Stimulated activated CD4-positive, alpha-beta T cell treated with anti-CD3 and anti-CD28 coated beads, Interleukin-1b, Interleukin-23, amount 100 ng/mL, for 4 hours (primary cell): ENCODE measurements at places on chromosomes 5 and 9.

GRCh38 chr5:134510970-134511795 is 14.3 kb upstream of the JADE2 start:
- peak; percentile 49 for DNase-seq

GRCh38 chr9:123049589-123050222 is 16.2 kb downstream of the GPR21 start:
- DNase-seq, result no peak

GRCh38 chr9:134980516-134980915 is 62.8 kb upstream of the FCN1 start:
- no peak for DNase-seq

DNA sequence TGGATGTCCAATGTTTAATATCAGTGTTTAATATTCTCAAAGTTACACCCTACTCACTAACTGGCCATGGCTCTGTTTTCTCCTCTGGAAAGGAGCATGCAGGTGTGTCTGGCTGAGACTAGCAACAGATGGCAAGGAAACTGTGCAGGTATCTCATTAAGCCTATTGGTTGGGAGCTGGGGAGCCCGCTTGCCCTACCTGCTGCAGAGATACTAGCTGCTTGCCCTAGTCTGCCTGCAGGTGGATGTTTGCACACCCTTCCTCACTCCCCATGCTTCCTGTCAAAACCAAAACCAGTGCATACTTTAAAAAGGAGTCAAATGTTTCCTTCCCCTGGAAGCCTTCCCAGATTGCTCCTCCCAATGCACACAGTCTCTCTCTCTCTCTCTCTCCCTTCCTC is 228.3 kb upstream of the RASEF start:
- no peak for DNase-seq

DNA sequence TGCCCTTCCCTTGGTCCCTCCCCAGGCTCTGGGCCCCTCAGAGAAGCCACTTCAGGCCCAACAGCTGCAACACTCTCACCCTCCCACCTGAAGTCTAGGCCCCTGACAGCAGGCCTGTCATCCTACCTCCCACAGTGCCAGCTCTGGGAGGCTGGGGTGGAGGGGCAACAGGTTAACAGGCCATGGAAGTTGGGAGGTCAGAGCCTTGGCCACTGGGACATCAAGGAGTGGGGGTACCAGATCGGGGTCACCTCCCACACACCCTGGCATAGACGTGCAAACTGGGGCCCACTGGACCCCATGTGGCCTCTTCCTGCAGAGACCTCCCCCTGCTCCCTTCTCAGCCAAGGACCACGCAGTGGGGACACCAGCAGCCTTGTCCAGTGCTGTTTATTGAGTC is 2.8 kb downstream of the SSNA1 start:
- DNase-seq, result no peak

- DNase-seq, result no peak
These were observed 159.5 kb upstream of the GRAMD2B start for GRCh38 chr5:126263591-126264184.

DNA sequence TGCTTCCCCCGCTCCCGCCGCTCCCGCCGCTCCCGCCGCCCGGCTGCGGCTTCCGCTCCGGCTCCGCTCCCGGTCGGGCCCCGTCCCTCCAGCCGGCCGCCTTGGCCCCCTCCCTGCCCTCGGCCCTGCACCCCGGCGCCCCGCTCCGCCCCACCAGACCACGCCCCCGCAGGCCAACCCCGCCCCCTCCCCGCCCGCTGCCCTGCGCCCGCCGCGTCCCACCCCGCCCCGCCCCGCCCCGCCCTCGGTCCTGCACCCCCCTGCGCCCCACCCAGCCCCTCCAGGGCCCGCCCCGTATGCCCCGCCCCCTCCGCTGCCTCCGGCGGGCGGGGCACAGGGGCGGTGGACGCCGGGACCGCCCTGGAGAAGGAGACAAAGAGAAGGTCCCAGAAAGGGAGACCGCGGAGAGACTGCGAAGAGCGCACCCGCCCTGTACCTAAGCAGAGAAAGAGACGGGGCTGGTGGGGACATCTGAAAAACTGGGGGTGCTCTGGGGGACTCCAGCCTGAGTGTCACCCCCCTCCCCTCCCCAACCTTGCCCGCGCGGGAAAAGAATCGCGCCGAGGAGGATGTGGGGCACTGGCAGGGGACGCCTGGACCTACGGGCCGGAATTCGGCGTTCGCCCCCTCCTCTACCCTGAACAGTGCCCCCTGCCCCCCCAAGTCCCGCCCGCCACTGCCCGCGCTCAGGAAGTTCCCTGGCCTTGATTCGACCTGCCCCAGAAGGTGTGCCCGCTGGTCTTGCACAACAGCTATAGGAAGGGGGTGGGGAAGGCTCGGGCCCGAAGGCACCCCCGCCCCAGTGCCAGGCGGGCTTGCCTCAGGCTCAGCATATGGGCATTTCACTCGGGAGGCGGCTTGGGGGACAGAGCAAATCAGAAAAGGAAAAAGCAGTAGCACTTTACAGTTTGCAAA is 42.8 kb upstream of the STXBP1 start:
- peak; percentile 69 for DNase-seq

DNA sequence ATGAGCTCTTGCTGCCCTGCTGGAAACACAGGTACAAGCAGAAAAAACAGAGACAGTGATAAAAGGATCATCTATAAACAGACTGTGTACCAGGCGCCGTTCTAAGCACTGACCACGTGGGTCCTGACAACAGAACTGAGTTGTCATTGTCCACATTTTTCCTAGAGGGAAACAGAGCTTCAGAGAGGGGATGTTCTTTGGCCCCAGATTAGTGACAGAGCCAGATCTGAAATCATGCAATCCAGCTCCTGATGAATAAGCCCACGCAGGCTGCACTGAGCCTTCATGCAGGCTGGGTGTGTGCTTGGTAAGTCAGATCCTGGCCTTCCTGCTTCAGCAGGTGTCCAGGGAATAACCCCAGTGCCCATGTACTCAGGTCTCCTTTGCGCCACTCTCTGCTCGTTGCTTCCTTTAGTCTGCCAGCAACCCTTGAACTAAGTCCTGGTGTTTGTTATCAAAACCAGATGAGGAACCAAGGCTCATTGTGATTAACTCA is 22.8 kb upstream of the TCF7 start:
- DNase-seq, result no peak

GRCh38 chr5:123950701-123951581 is 439.0 kb downstream of the CSNK1G3 start:
- no peak for DNase-seq

DNA sequence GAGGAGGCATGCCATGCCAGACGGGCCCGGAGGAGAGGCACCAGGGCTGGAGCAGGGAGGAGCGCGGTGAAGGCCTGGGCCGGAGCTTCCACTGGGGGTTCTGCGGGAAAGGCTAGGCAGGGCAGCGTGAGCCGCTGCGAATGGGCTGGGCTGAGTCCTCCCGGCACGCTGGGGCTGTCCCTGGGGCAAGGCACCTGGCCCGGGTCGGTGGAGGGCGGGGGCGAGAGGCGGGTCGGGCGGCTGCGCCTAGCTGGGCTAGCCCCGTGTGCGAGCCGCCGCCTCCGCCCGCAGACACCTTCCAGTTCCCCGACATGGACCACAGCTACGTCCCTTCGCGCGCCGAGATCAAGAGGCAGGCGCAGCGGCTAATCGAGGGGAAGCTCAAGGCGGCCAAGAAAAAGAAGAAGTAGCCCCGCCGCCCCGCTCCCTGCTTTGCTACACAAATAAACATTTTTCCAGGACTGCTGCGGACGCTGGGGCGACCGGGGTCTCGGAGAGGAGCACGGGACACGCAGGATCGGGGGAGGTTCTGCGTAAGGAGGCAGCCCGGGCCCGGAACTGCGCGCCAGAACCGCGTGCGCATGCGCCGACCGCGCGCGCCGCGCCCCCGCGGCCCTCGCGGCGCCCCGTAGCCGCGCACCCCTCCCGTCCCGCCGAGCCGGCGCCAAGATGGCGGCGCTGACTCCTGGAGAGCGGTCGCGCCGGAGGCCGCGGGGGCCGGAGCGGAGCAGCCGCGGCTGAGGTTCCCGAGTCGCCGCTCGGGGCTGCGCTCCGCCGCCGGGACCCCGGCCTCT is at the start of gene RABL6:
Gene RABL6, plus strand, starts transcription at position 668 of the 794 bp plus-strand sequence. CDS start 249 bp downstream, outside the sequence.
- DNase-seq, result peak; percentile 72

GRCh38 chr9:78986446-78986845 is 585.3 kb upstream of the TLE4 start:
- DNase-seq, result no peak

DNA sequence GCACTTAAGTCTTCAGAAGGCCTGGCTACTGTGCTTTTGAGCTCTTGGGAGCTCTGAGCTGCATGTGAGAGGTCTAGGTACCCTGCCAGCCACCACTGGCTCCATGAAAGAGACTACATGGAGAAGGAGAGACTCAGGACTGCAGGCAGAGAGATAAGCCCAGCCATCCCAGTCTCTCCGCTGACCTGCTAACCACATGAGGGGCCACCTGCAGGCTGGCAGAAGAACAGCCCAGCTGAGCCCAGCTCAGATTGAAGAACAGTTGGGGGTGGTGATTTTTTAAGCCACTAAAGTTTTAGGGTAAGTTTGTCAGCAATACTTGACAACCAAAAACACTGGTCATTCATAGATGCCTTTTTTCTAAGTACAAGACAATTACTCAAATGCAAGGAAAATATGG is 205.0 kb upstream of the PRDM9 start:
- DNase-seq, result no peak

GRCh38 chr5:167821151-167821550 is 470.3 kb upstream of the WWC1 start:
- DNase-seq, result no peak

DNA sequence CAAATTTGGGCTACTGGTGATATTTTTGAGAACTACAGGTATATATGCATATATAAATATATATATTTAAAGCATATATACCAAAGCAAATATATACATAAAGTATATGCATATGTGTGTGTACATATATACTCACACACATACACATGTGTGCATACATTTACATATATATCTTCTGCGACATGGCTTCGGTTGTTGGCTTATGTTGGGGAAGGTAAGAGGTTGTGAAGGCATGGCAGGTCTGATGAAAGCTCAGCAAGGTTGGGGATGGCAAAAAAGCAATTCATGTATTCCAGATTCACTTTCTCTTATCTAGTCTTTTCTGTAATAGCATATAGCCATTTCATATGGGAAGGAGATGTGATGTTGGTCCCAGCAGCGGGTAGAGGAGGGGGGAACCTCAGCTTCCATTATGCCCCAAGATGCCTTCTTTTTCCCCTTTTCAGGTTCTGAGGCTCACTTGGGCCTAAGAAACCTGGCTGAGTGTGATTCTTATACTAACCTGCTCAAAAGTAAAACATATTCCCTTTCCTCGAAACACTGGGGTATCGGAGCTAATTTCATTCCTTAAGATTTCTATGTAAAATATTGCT is 201.7 kb downstream of the MEF2C start:
- no peak for DNase-seq

- DNase-seq, result no peak
These were observed 78.0 kb downstream of the HMHB1 start for GRCh38 chr5:143889986-143890385.

GRCh38 chr5:176608937-176609723 is 826 bp downstream of the GPRIN1 start:
- no peak for DNase-seq

GRCh38 chr9:128146591-128147120 is 2.6 kb upstream of the LCN2 start:
- DNase-seq, result no peak

DNA sequence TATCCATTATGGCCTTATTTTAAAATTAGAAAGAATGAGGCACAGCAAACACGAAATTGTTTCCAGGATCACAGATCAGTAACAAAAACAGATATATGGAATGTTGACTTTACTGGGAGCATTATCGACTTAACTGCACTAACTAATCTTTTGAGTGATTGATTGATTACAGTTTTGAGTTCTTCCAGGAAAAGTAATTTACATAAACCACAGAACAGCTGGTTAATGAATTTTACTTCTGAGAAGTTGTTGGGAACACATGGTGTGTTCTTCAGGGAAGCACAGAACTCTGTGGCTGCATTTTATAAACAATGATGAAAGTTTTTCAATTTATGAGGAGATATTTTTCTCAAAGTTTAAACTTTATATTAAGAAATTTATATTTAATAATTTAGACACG is 802.4 kb upstream of the ACO1 start:
- DNase-seq, result no peak

GRCh38 chr5:169166078-169166477 is 134.9 kb downstream of the SLIT3 start:
- DNase-seq, result no peak

- DNase-seq, result no peak
These were observed 4.8 kb upstream of the PPARGC1B start for GRCh38 chr5:149725296-149725695.

DNA sequence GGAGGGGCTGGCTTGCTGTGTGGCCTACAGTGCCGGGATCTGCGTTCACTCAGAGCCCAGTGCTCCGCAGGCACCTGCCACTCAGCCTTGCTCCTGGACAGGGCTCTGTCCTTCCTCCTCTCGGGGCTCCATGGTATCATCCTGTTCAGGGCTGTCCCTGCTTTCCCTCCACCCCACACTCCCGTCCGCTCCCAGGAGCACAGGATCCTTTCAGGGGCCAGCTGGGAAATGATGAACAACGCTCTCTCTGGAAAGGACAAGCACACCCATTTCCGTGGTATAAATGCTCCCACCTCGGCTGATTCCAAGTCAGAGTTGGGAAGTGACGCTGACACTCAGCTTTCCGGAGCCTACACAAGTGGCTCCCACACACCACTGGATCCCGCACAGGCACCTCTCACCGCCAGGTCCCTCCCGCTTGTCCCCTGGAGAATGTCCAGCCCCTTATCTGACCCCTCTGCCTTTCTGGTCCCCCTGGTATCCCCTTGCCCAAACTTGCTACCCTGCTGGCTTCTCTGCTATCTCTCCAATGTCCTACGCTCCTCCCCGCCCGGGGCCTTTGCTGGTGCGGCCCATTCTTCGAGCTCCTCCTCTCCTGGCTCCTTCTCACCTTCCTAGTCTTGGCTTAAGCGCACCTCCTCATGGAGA is 21.3 kb downstream of the HMCN2 start:
- no peak for DNase-seq

DNA sequence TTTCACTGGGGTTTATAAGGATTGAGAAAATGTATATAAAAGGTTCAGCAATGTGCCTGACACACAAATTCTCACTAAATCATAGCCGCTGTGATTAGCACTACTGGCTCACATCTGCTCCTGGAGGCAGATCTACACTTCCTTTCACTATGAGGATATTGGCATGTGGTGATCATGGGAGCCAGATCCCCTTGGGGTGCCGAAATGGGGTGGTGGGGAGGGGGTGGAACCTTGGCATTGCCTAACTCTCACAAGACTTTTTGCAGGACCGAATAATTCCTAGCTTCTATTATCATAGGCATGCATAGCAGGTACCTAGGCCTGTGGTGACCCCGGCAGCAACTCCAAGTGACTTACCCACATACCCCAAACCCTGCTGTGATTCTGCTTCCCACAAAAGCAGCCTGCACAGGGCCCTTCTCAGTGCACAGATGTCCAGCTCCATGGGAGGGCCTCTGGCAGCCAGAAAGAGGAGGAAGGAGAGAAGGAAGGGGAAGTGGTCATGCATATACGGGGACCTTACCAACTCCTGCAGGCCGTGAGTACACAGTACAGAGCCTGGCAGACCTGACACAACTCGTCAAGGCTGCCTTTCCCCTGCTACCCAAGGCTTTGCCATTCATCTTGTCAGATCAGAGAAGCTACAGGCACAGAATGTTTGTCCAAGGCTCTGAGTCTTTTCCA is 61.3 kb upstream of the IQGAP2 start:
- no peak for DNase-seq
